Forelimb muscle (tissue), 1 donor: ENCODE measurements at places on chromosomes 16 and 17.

DNA sequence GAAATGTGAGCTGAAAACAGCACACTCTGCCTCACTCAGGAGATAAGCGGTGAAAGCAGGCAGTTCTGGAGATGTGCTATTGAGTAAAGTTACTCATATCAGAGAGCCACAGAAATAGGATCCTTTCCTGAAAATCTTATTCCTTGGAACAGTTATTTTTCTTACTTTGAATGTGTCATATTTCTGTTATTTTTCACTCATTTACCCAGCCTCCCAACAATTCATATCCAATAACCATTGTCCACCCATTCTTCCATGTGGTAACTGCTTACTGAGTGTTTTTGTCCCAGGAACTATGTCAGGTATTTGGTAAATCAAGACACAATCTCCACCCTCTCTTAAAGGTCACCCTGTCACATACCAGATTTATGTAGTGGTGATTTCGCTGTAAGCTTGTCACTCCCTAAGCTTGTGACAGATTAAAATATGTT, 144.9 kb downstream of the PARN start:
- no peak for DNase-seq

- no peak for DNase-seq
Observed at GRCh38 chr16:81706327-81707295, 72.5 kb upstream of the PLCG2 start.

- no peak for DNase-seq
Observed at GRCh38 chr17:48486557-48486956, 44.3 kb downstream of the HOXB1 start.

- no peak for DNase-seq
Observed at GRCh38 chr16:1745181-1745899, 26.0 kb downstream of the NME3 start.

DNA sequence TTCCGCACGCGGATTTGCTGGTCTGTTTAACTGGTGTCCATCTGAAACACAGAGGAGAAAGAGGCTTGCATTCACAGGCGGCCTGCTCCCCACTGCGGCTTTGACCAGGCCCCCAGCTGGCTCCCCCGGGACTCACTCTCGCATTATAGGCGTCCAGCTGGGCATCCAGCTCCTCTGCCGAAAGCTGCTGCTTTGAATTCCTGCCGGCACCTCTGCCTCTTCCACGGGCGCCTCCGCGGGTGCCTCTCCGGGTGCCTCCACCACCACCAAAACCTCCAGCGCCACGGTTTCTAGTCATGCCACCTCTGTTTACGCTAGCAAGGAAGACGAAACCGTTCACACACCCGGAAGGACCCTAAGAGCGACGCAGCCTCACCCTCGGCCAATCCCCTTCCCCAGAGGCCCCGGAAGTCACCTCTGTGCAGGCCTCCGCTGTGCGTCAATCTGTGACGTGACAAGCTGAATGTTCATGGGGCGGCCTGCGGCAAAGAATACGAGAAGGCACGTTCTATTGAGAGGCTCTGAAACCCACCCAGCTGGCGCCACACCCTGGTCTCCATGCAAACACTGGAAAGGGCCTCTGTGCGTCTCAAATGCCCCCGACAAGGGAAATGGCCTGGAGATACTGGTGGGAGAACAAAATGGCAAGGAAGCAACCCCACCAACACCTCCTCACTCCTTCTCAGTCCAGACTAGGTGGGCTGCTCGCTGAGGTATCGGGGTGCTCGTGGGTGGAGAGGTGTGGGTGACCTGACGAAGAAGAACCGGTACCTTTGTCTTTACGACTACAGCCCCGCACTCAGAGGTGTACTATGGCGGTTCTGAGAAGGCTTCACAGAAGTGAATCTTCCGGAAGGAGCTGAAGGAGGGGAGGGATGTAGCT, 3.0 kb downstream of the ALYREF start:
- DNase-seq = no peak
